Stimulated activated CD8-positive, alpha-beta memory T cell treated with anti-CD3 and anti-CD28 coated beads, Interleukin-15, amount 100 ng/mL, for 48 hours (primary cell): ENCODE measurements at places on chromosomes 11 and 22.
A peak's percentile ranks its signal among the peaks of the same experiment; 100 is the strongest.

GRCh38 chr11:98107736-98108135, 913.0 kb upstream of the CNTN5 start:
- no peak for DNase-seq

DNA sequence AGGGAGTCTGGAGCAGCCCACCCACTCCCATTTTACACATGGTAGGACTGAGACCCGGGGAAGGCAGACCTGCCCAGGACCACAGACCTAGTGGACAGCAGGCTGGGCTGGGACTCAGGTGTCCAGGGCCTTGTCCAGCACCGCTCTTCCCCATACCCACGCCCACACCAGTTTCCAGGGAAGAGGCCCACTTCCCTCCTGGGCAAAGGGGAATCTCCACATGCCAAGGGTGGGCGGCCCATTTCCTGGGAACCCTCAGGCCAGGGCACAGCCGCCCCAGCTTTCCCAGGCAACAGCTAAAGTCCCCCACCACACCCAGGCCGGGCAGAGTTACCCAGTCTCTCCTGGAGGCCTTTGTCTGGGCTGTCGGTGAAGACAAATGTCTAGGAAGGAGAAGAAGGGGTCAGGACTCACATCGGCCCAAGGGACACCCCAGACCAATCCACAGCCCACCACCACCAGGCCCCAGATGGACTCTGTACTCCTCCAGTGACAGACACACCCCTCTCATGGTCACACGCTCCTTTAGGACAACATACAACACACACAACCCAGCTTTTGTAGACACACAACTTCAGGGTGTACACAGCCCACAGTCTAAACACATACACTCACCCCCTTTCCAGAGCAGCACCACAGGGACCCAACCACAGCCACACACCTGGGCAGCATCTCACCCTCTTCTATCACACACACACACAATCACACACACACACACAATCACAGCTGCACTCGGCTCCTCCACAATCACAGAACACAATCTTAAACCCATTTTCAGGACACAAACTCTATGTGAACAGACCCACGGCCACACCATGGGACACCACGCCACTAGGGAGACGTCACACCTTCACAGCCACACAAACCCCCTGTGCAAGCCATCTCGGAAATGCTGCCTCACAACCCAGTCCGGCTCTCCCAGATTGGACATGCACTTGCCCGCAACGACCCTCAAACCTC, 5.5 kb downstream of the MFNG start:
- no peak for DNase-seq

DNA sequence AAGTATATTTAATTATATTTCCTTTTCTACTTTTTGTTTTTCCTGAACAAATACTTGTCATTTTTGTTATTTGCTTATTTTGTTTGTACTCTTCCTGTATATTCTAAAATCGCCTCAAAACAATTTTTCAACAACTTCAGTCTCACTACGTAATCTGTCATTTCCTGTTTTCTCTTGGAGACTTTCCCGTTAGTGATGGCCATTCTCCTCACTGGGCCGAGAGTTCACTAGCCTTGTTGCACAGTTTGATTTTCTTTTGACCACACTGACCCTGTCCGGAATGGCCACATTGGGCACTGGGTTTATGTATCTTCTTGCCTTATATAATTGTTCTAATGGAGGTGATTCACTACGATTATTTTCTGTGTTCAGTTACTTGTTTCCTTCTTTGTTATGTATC, 726.1 kb downstream of the FAM181B start:
- no peak for DNase-seq

- no peak for DNase-seq
These were observed 4.2 kb downstream of the STARD10 start for GRCh38 chr11:72789493-72790131.

DNA sequence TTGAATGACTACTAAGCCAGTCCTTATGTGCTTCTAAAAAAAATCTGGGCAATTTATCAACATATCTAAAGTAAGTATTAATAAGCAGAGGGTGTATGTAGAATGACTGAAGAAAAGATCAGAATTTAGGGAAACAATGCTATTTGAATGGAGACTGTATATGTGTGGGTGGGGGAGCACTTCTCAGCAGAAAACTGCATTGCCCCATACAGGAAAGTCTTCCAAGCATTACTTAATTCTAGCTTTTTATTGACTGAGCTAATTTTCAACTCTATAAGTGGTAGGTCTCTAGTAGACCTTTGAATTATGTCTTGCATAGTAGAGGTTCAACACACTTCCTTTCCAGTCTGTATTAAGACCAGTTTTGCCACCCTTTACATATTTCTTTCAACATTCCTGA, 41.7 kb downstream of the CASP12 start:
- no peak for DNase-seq

DNA sequence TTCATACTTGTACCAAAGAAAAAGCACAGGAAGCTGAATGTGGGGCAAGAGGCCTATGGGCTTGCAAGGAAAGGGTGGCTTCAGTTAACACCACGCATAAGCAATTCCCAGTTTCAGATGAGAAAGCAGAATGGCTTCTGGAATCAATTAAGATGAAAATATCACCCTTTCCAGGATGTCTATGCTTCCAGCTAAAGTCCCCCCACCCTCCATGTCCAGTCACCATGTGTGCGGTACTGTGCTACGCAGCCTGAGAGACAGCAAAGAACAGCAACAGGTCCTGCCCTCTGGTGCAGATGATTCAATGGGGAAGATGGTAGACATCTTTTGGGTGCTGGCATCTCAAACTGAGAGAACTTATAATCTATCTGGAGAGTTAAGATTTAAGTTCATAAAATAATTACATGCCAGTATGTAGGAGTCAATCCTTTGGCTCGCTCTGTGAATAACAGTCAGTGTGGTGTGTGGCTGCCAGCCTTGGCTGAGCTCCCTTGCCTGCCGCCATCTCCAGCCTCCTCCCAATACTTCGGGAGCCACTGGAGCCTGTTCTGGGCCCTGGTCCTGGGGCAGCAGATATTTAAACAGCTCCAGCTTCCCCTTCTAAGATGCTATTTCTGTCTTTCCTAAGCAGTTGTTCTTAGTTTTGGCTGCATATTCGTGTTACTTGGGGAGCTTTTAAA, 44.5 kb downstream of the ME3 start:
- DNase-seq = no peak

- DNase-seq = no peak
These were observed 221.1 kb downstream of the OR4A5 start for GRCh38 chr11:54927704-54928103.

GRCh38 chr11:43359422-43359818, 700 bp downstream of the TTC17 start:
- peak; percentile 21 for DNase-seq

DNA sequence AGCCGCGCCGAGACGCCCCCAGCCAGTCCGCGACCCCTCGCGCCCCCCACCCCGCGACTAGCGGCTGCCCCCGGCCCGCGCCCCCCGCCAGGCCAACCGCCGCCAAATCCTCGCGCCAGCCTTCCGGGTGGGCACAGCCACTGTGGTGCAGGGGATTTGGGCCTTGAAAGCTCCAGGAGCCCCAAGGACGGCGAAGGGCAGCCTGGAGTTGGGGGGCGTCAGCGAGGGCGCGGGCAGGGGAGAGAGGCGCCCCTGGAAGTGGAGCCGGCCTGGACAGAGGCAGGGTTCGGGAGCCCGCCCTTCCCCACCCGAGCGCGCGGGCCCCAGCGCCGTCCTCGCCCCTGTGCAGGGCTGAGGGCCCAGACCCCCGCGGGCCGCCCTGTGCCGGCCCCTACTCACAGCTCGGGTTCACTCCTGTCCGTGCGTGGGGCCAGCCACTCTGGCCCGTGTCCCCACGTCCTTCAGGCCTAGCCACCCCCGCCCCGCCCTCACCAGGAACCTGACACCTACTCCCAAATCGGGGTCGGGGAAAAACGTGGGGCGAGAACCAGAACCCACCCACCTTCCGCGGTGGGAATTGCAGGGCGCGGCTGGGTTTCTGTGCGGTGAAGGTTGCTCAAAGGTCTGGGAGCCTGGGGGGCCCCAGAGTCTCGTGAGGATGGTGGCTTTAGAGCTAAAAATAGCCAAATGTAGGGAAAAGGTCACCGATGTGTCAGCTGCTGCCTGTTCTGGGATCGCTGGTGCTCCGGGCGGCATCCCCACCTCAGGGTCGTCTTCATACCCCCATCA, at the start of gene CPT1B:
CPT1B (minus strand) TSS at position 441 of the 789 bp plus-strand sequence. CDS start 512 bp downstream, outside the sequence.
- no peak for DNase-seq

DNA sequence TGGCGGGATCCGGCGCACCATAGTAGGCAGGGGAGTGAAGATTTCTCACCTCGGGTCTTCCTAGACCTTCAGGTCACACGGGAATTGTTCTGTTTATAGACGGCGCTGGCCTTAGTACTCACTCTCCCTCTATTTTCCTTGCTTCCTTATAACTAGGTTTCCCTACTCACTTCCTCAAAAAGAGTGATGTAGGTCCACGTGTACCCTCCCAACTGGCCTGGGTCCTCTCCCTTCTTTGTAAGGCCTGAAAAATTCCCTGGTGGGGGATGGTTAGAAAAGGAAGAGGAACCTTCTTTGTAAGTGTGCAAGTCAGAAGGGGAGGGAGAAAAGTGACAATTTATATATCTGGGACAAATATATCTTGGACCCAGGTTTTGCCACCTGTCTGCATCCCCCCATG, 2.9 kb upstream of the TMEM9B start:
- no peak for DNase-seq

DNA sequence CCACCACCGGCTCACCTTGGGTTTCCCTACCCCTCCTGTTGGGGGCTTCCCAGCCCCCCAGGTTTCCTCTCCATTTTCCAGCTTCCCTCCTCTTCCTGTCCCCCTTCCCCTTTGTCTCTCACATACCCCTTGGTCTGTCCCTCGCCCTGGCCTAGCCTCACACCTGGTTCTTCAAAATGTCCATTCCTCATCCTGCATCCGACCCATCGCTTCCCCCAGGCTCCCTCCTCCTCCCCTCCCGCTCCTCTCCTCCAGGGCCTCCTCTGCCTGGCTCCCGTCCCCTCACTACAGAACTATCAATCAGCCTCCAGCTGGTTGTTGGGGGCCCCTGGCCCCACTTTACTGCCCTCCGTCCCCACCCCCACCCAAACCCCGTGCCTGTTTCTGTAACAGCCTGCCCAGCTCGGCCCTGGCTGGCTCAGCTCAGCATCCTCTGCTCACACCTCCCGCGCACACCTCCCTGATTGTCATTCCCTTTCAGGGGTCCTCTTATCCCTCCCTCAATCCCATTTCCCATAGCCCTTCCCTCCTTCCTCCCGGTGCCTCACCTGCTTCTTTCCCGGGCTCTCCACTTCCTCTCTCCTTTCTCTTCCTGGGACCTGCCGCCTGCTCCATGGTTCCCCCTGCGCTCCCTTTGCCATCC, 1.2 kb downstream of the CNIH2 start:
- DNase-seq = no peak

DNA sequence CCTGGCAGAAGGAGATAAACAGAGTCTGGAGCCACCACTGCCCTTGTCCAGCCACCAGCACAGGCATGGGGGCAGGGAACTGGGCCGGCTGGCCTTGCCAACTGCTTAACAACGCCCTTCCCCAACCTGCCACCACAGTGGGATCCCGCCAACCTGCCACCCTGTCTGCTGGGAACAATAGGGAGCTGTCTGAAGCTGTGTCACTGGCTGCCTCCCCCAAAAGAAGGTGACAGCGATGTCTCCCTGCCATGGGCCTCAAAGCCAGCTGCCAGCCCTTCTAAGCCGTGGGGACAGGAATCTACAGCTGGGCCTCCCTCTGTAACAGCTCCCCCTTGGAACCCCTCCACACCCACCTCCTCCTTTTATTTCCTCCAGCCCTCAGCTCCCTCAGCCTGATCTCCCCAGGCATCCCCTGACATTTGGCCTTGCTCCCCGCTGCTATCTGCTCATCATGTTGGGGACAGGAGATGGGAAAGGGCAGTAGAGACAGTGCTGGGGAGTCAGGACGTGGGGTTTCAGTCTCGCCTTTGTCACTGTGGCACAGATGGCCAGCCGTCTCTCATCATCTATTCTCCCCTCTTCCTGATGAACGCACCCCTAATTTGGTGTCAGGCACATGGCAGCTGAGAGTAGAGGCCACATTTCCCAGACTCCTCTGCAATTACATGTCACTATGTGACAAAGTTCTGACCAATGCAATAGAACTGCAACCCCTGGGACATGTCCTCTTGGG, 51.3 kb upstream of the PRDM11 start:
- no peak for DNase-seq

- no peak for DNase-seq
These were observed 13.5 kb upstream of the TMA7B start for GRCh38 chr22:39946503-39947219.

DNA sequence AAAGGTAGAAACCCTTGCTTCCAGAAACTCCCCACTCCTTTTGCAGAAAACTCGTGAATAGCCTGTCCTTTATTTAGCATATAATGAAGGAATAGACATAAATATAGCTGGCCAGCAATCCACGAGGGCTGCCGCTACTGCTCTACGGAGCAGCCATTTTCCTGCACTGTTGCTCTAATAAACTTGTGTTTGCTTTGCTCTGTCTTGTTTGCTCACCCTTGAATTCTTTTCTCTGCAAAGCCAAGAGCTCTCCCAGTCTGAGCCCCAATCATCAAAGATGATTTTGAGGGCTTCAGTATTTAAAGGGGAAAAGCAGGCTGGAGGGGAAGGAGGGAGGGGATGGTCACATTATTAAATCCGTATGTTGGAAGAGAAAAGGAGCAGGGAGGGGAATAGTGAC, 16.6 kb upstream of the CHKA start:
- DNase-seq = no peak

- no peak for DNase-seq
These were observed 498.2 kb downstream of the KCNA4 start for GRCh38 chr11:29518389-29519174.

GRCh38 chr11:85748455-85748891, 62.5 kb downstream of the SYTL2 start:
- no peak for DNase-seq

GRCh38 chr11:844693-845644, 2.3 kb downstream of the TSPAN4 start:
- DNase-seq = no peak

DNA sequence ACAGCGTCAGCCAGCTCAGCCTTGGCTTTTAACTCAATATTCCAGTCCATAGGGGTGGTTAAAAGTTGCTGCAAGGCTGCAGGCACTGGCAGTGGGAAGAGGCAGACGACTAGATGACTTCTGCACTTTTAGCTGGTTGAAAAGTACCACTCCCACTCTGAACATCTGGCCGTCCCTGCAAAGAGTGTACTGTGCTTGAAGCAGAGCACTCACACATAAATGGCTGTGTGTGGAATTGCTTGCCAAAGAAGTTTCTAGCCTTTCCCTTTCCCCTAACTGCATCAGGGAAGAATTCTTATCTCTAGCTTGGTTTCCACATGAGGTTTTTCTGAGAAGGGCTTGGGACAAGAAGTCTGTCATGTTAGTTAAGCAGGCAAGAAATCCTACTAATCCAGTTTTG, 5.1 kb upstream of the PHLDB1 start:
- DNase-seq = no peak

GRCh38 chr11:91265946-91266345, 958.7 kb upstream of the FAT3 start:
- DNase-seq = no peak

DNA sequence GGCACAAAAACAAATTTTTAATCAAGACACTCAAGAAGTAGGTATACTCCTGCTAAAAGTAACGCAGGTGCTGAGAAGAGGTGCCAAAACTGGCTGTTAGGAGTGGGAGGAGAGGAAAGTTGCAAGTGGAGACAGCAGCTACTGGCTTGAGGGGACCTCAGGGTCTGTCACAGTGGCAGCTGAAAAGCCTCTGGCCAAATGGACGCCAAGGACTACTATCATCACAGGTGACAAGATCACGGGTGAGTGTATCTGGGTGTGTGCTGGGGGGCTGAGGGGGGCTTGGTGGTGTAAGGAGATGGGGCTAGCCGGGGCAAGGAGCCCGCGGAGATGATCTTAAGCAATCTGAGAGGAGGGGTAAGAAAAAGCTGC, 687 bp downstream of the ZNF202 start:
- DNase-seq = no peak

GRCh38 chr22:30192427-30192826, 54.1 kb downstream of the LIF start:
- no peak for DNase-seq
